ENCODE measurements at places on chromosomes 5 and 9.

DNA sequence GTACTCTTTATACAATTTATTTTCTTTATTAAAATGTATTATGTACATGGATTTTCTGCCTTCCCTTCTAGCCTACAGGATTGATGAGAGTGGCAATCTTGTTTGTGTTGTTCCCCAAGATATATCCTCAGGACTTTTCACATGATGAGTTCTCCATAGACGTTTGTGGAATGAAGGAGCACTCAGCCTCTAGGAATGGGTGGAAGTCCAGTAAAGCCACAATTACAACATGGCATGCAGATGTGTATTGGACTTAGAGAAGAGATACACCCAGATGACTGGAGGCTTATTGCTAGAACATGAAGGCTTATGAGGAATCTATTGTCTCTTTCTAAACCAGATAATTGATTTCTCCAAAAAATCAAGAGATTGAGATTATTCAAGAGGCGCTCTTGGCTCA lies 8.2 kb upstream of the DOCK2 start:
- no peak overlapping the region for H3K4me3 ChIP-seq
- H3K4me1 ChIP-seq: no peaks in the 10 kb centered on the region
- no peak overlapping the region for H3K27ac ChIP-seq
- no peak for DNase-seq
- H3K36me3 ChIP-seq: no peaks in the 10 kb centered on the region

DNA sequence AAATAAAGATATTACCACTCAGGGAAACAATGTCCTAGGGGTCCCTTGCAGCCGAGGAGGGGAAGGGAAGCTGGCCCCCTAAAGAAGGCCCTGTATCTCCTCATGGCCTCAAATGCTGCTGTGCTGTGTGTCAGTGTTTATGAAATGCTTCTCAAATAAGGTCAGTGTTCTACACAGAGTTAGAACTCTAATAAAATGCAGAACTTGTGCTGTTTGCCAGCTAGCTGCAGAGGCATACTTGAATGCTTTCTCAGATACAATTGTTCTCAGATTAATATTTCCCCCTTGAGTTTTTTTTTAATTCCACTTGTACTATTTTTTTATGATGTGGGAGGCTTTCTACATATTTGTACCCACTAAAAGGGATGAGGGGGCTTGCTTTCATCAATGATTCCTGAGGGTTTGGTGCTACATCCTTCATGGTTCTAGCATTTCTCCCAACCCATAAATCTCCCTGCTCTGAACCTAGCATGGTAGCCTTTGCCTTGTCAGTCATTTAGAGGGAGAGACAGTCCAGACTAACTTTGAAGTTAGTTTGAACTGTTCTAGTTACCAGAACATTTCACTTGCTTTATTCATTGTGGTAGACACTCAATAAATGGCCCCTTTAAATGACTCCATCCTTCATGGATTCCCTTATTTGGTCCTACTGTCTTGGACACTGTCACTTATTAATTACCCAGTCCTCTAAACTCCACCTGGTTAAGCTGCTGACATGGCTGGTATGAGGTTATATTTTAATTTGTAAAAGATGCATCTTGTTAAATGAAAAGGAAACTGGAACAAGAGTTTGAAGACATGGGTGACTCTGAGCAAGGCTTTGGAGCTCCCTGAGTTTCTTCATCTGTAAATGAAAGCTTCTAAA lies 12.6 kb downstream of the SLIT3 start:
- no peaks in the 10 kb centered on the region for H3K4me1 ChIP-seq
- peaks cover 3% of the 10 kb centered on the region for H3K27me3 ChIP-seq
- no peak overlapping the region for H3K27ac ChIP-seq

DNA sequence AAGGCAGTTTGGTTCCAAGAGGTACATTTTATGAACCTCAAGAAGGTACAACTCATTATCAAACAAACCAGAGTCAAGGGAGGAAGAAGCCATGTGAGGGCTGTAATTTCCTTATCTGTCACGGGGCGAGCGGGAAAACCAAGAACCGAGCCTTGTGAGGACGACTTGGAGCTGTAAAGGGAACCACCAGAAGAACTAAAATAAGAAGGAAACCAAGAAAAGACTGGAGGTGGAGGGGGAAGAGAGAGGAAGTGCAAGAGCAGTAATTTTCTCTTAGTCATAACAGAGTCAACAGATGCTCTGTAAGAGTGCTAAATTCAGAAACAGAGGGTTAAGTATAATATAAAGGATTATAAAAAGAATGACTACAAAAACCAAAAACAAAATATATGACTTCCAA lies 127.1 kb downstream of the DIRAS2 start:
- DNase-seq: no peak
- H3K27me3 ChIP-seq: no peaks in the 10 kb centered on the region
- no peak overlapping the region for H3K27ac ChIP-seq
- H3K36me3 ChIP-seq: no peaks in the 10 kb centered on the region
- H3K4me1 ChIP-seq: no peaks in the 10 kb centered on the region

DNA sequence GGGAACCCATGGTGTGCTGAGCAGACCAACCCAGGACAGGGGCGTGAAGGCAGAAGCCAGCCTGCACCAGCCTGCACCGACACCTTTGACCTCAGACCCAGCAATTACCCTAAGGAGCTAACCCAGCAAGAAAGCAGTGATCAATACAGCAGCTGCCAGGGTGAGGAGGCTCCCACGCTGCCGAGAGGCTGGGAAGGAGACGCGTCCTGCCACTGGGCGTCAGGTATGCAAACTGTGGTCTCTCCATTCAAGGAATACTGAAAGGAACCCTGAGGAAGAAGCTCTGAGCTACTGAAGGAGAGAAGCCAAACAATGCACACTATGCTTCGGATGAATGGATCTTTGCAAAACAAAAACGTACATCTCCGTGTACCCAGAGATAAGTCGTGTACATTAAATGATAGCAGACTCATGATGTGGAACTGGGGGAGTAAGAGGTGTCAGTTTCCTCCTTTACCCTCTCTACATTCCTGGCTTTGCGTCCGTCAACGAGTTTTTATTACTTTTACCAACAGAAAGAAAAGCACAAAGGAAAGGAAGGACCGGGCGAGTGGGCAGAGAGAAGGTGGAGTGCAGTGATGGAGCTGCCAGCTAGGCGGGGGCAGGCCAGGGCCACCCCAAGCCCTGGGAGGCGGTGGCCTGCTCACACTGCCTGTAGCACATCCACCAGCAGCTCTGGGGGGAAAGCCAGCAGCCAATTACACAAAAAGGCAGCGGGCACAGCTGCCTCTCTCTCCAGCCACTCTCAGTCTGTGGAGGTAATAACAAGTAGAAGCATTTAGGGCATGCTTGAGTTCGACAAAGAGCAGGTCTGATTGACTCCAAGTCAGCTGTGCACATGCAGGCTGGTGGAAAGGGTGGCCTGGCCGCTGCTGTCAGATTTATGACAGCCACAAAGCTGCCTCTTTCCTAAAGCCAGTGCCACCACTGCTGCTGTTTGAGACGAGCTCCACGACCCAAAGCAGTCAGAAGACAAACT lies 29.3 kb downstream of the RASGEF1C start:
- no peak overlapping the region for H3K27ac ChIP-seq
- no peak overlapping the region for H3K4me3 ChIP-seq
- peaks cover 30% of the 10 kb centered on the region for H3K27me3 ChIP-seq
- no peaks in the 10 kb centered on the region for H3K4me1 ChIP-seq

DNA sequence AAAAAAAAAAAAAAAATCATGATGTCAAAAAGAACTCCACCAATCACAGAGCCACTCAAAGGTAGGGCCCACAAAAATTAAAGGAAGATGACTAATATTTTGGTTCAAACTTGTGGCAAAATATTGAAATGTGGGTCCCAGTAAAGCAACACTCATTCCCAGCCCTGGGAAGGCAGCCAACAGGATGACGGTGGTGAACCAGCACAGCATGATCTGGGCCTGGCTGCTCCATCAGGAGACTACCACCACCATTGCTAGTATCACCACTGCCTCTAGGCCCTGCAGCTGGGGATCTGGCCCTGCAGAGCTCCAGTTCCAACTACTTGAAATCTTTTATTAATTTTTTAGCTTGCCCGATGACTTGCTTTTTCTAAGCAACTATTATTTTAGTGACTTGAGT lies 206.8 kb upstream of the ITGA1 start:
- no peak overlapping the region for H3K27ac ChIP-seq
- peaks cover 2% of the 10 kb centered on the region for H3K27me3 ChIP-seq
- no peaks in the 10 kb centered on the region for H3K4me1 ChIP-seq
- no peaks in the 10 kb centered on the region for H3K36me3 ChIP-seq

Data from T-cell (primary cell).